NK-92 treated with Interleukin-12 subunit alpha and Interleukin-12 subunit beta, amount 100 ng/mL, for 24 hours (cell line): ENCODE measurements at places on chromosomes 6 and 20.

- no peak for DNase-seq
These were observed 3.1 kb downstream of the CTSZ start for GRCh38 chr20:59003836-59004492.

GRCh38 chr6:108699290-108700041 is 138.7 kb downstream of the FOXO3 start:
- DNase-seq, result no peak

DNA sequence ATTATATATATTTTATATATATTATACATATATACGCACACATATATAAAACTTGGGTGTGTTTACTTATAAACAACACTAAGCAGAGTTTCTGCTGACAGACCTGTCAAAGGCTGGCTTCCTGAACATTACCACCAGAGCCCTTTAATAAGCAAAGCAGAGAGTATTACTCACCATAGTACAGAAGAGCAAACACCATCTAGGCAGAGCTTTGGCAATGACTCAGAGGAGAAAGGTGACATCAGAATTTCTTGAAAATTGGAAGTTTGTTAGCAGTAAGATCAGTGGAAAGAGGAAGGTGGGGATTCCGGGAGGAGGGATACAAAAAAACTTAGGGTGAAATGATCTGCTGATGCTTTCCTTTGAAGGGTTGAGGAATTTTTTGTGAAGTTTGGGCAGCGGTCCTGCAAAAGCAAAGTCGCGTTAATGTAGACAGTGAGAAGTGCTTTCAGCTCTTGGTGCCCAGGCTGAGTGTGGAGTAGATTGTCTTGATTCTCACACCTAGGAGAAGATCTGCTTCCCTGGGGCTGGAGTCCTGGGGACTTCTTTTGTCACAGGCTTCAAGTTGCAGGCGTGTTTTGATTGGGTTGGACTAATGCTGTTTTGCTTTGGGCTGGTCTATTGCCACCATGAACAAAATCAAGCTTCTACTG is 109.6 kb upstream of the BACH2 start:
- peak; percentile 15 for DNase-seq

- no peak for DNase-seq
These were observed 156.0 kb downstream of the CEBPB start for GRCh38 chr20:50346374-50347283.

DNA sequence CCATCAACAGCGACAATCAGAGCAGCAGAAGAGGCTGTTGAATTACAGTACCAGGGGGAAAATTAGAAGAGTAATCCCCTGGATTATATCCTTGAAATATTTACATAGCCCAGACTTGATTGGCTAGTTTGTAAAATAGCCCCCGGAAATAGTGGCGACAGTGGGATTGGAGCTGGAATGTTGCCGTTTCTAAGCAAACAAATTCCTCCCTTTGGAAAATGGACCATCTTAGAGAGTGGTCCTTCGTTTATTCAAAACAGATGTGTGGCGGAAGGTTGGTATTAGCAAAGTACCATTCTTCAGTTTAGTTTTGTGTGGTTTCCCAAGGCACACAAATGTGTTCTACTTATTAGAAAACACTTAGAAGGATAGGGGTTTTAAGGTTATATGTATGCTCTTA is 4.5 kb upstream of the EPB41L2 start:
- no peak for DNase-seq

DNA sequence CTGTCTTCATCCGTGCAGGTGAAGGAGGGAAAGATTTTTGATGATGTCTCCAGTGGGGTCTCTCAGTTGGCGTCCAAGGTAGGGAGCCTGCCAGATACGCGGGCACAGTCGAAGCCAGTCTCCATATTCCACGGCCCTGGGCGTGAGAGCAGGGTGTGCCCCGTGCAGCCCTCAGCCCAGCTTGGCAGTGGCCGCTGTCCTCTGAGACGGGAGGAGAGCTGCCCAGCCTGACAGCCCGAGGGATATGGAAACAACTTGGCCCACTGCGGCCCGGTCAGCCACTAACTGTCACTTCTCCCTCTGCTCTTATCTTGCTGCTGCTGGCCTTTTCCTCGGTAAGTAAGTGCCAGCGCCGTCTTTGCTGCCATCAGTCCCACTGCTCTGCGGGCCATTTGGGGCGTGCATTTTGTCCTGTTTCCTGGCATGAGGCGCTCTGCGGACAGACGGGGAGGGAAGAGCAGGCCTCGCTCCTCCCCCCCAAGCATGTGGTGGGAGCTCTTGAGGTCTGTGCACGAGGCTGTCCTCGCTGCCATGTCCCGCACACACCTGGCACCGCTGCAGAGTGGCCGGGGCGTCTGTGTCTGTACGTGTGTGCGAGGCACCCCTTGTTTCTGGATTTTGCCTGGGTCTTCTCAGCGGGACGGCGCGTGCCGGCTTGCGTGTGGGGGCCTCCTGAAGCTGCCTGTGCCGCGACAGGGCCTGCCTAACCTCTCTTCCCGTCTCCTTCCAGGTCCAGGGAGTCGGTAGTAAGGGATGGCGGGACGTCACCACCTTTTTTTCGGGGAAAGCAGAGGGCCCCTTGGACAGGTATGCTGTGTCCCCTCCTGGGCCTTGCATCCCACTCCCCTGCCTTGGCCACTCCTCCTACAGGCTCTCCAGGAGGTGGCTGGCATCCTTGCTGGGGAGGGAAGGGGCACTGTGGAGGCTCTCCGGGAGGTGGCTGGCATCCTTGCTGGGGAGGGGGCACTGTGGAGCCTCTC is 7.1 kb upstream of the COL20A1 start:
- DNase-seq, result no peak

DNA sequence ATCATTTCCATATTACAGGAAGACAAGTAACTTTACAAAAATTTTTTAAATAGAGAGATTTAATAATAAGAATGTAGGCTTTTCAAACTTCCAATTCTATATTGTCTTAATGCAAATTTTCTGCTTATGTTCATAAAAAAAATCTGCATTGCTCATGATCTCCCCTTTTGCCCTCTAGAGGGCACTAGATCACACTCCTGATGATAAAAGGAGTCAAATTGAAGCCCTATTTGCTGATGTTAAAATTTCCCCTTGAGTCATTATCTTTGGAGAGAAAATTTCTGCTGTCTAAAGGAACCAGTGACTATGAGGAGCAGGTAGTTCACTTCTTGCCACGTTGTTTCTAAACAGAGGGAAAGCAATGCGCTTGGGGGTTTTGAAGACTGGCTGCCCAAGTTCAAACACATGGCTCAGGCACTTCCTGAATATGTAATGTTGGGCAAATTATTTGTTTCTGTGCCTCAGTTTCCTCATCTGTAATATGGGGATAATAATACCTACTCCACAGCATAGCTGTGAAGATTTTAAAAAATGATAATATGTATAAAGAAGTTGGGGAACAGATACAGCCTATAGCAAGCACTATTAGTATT is 874.2 kb downstream of the TFAP2A start:
- DNase-seq, result no peak

DNA sequence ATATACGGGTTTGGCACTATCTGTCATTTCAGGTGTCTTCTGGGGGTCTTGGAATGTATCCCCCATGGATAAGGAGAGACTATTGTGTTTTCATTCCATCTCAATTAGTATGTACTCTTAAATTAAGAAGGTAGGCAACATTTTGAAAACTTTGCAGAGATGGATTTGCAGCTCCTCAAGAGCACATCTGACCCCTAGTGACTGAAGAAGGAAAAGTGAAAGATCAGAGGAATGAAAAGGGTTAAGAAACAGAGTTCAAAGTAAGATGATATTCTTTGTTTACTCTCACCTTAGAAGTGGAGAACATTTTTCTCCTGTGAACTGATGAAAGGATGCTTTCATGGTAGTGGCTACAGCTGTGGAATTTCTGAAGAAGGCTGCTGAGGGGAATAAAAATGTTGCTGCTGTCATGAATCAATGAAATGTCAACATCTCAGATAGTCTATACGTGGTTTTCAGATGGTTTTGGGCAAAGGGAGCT is 41.5 kb downstream of the SH3BGRL2 start:
- no peak for DNase-seq

DNA sequence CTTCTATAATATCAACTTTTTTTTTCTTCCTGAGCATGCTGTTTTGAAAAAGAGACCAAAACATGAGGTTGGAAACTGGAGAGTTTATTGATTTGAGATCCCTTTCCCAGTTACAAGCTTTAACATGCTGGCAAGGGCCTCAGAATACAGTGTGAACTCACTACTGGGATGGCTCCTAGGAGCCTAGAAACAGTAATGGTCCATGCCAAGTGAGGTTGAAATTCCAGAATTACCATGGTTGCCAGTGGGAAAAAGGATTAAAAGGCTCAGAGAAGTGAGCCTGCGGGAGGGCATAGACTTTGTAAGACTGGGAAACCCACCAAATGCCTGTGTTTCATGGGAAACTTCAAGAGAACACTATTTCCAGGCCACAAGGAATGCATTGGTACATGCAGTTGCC is 28.9 kb upstream of the SLC22A3 start:
- no peak for DNase-seq

DNA sequence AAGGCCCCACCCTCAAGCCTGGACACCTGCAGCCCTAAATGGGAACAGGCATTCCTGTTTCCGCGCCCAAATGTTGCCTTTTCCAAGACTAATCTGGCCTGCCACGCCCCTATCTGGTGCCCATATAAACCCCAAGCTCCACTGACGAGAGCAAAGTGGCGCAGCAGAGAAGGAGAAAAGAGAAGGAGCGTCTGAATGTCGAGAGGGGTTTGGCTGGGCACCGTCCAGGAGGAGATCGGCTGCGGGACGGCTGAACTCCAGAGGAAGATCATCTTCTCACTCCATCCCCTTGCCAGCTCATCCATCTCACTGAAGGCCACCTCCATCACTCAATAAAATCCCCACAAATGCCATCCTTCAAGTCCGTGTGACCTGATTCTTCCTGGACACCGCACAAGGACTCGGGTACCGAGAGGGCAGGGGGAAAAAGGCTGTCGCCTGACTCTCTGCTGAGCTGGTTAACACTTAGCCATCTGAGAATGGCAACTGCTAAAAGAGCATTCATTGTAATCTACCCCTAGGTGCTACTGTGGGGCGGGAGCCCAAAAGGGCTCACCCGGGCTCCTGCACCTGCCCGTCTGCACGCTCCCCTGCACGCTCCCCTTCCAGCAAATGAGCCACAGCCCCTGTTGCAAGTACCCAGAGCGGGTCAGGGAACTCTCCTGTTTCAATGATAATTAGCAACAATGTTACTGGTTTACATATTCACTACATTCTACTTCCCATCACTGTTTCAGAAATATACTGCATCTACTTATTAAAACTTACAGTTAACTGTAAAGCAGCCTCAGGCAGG is 23.5 kb downstream of the TAF4 start:
- no peak for DNase-seq

- DNase-seq, result no peak
These were observed 113.5 kb downstream of the SLC22A3 start for GRCh38 chr6:160461641-160462040.

- DNase-seq, result no peak
These were observed 296.3 kb upstream of the BMP2 start for GRCh38 chr20:6471110-6471647.

DNA sequence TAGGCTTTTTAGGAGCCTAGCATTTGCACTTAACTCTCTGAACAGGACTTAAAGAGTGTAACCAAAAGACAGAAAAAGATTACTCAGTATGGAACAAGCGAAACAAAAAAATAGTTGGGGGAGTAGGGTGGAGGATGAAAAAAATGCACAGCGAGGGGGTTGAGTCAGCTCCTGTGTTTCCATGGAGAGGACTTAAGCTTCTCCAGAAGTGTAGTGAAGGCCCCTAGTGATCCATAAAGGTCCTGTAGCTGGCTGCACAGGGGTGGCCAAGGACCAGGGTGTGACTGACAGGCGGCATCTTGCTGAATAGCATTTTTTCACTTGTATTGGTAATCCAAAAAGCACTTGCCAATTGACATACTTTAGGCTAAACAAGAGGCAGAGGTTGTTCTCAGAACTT is 533.9 kb downstream of the RFPL4B start:
- DNase-seq, result no peak

- DNase-seq, result no peak
These were observed 115.2 kb upstream of the RIN2 start for GRCh38 chr20:19642860-19643259.

DNA sequence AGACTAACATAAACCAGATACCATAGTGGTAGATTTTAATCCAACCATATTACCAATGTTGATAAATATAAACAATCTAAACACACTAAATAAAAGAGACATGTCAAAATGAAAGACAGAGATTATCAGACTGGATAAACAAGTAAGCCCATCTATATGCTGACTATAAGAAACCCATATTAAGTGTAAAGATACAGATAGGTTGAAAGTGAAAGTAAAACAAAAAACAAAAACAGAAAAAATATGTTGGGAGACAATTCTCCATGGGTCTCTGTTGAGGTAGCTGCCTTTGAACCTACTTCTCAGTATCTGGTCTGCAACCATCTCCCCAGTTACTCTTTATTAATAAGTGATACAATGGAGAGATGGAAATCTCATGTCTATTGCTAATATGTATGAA is 21.2 kb downstream of the REV3L start:
- no peak for DNase-seq

DNA sequence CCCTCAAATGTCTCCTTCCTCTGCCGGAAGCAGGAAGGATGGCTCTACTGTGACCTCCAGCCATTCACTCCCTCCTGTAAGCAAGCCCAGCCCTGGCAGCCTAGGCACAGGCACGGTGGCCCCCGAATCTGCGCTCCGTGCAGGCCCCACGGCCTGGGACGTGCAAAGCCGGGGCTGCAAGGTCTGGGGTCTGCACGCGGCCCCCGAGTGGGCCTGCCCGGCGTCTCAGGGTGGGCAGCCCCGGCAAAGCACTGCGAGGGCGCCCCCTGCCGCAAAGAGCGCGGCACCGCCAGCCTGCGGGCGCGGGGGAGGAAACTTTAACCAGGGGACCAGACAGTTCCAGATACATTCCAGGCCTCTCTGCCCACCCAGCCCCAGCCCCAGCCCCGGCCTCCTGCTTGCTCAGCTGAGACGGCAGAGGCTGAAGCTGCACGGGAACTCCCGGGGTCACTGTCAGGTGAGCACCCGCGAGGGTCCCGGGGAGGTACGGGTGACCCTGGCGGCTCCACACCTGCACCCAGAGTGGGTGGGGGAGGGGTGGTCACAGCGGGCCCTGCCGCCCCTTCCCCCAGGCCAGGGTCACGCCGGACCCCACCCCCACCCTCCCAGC is 98.8 kb downstream of the ASXL1 start:
- no peak for DNase-seq

- DNase-seq, result no peak
These were observed 13.0 kb downstream of the AFDN start for GRCh38 chr6:167839755-167840154.
